ENCODE measurements at places on chromosomes 7 and 10.

DNA sequence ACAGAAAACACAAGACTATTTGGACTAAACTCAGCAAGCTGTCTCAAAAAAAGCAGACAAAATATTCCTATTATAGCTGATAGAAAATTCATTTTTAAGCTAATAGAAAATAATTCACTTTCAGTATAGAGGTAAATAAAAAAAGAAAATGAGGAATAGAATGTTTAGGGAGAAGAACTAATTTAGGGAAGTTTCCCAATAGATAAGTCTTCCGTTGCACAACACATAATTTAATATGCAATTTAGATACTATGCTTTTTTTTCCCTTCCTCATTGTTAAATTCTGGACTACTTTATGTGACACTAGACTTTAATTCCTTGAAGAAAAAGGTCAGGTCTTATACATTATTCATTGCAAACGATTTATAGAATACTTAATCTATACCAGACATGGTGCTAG, 10.3 kb downstream of the PNPLA8 start:
- no peak for DNase-seq

GRCh38 chr7:44288381-44288685, 37.1 kb downstream of the CAMK2B start:
- DNase-seq = no peak

- peak; percentile 9 for DNase-seq
Observed at GRCh38 chr7:147245274-147245673, 1128.7 kb downstream of the CNTNAP2 start.

DNA sequence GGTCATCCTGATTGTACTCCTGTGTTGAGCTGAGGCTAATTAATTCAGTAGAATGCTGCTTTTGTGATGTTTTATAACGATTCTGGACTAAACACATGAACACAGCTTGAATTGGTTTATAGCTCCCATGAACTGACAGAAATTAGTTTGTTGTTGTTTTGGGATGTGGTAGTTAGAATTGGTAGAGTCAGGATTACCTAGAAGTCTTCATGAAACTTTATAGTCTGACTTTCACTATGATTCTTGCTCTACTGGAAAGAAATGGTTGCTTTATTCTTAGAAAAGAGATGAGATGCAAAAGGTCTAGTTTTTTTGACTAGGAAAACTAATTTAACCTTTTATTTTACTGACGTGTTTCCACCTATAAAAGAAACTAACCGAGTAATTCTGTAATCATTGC, 23.4 kb upstream of the TRUB1 start:
- no peak for DNase-seq

DNA sequence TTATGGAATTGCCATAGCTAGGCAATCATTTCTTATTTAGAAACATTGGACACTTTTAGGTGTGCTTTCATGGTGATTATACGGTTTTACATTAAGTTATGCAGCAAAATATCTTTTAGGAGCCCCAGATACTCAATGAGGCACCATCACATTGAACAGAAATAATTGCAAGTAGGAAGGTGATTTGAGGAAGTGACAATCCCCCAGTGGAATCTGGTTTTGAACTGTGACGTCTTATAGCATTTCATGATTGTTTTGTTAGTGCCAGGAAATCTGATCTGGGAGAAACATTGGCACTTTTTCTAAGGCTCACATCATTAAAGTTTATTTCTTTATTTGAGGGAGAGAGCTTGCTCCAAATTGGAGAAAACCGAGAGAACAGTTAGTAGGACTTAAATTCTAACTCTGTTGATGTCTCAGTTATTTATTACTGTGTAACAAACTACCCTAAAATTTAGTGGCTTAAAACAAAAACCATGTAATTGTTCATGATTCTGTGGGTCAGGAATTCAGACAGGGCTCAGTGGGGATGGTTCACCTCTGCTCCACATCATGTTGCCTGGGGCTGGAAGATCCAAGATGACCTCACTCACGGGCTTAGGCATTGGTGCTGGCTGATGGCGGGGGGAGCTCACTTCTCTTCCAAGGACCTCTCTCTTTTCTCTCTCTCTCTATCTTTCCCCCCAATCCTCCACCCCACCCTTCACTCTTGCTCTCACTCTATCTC, 78.2 kb upstream of the STEAP1B start:
- peak; percentile 33 for DNase-seq

DNA sequence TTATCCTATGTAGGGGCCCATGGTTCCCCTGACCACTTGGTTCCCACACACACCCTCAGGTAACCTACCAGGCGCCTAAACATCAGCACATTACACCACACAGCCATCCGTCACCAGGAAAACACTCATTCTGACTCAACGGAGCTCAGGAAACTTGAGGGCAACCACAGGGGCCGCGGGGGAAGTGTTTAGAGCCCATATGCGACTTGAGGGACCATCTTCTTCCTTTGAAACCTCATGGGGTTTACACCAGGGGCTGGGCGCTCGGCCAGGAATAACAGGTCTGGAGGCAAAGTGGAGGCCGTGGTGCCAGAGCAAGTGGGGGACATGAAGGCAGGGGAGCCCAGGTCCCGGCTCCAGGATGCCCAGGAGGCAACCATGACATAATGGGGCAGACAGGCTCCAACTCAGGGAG, 1.5 kb downstream of the STX1A start:
- DNase-seq = no peak

- DNase-seq = no peak
Observed at GRCh38 chr7:131583430-131583829, 27.0 kb upstream of the PODXL start.

- no peak for DNase-seq
Observed at GRCh38 chr10:100838986-100839385, 73.8 kb upstream of the SLF2 start.

GRCh38 chr10:22683140-22683389, 31.3 kb downstream of the PIP4K2A start:
- no peak for DNase-seq

- no peak for DNase-seq
Observed at GRCh38 chr7:45150199-45150598, 7.4 kb upstream of the RAMP3 start.

DNA sequence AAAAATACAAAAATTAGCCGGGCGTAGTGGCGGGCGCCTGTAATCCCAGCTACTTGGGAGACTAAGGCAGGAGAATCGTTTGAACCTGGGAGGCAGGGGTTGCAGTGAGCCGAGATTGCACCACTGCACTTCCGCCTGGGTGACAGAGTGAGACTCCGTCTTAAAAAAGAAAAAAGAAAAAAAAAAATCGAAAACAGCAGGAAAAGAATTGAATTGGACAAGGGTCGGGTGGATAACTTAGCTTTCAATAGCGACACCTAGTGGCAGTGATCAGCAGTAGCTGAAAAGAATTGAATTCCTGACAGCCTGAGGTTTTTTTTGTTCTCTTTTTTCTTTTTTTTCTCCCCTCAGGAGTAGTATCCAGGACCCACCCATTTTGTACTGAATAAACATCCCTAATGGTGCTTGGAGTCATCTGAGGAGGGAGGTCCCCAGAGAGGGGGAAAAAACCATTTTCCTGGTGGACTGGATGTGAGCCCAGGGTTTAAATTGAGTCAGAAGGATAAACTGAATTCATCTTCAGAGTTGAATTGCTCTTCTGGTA, 55.1 kb downstream of the CYCS start:
- DNase-seq = peak; percentile 84

DNA sequence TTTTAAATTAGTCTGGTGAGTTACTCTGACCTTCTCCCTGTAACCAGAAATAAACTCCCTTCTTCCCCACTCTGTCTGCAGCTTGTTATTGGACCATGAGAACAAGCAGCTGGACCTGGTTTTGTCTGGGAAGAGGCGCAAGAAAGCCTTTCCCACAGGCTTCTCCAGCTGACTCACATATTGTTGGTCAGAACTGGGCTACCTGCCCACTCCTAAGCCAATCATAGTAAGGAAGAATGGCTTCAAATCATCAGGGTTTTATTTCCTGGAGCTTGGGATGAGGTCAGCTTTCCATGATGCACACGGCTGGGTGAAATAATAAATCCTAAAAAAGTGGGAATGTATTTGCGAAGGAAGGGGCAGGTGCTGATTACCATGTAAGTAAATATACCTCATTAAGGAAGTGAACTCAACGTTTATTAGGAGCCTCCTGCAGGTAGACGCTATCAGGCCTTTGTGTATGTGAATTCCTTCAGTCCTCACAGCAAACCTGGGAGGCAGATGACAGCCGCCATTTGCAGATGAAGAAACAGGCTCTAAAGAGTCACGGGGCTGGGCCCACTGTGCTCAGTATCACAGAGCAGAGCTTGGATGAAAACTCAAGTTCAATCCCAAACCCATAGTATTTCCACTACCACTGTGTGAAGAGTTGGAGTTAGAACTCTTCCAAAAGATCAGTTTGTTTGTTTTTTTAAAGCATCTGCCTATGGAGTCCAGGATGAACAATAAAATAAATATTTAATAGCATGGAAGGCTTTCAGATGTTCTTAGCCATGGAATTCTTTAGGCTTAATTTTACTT, 32.8 kb downstream of the IL15RA start:
- peak; percentile 97 for DNase-seq

- peak; percentile 36 for DNase-seq
Observed at GRCh38 chr7:100190048-100190711, 12.5 kb downstream of the STAG3 start.

DNA sequence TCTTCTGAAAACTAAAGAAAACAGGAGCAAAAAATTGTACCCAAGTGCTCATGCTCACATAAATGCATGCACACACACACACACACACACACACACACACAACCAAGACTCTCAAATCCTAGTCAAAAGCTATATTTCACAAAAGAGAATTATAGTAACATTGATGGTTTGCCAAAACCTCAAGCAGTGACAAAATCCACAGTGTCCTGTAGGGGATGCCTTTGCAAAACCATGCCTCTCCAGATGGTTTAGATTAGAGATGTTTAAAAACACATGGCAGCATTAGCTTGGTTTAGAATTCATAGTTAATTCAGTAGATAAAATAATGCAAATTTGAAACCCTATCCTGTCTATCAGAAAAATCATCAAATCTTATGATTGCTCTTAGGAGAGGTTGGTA, 232.2 kb downstream of the DYNC1I1 start:
- peak; percentile 52 for DNase-seq

DNA sequence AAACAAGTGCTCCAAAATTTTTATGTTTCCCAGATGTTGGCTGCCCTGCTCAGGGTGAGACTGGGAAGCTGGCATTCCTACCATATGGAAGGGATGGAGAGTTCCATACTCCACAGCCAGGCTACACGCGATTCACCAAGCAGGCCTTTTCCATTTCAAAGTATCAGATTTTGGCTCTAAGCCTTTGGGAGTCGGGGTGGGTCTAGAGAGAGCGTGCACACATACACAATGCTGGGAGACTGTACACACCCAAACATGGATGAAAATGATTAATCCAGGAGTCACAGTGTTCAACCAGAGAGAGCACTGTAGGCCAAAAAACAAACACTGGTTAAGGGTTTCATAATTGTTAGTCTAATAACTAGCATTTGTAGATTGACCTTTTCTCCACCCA, 295.0 kb downstream of the BICC1 start:
- peak; percentile 42 for DNase-seq

DNA sequence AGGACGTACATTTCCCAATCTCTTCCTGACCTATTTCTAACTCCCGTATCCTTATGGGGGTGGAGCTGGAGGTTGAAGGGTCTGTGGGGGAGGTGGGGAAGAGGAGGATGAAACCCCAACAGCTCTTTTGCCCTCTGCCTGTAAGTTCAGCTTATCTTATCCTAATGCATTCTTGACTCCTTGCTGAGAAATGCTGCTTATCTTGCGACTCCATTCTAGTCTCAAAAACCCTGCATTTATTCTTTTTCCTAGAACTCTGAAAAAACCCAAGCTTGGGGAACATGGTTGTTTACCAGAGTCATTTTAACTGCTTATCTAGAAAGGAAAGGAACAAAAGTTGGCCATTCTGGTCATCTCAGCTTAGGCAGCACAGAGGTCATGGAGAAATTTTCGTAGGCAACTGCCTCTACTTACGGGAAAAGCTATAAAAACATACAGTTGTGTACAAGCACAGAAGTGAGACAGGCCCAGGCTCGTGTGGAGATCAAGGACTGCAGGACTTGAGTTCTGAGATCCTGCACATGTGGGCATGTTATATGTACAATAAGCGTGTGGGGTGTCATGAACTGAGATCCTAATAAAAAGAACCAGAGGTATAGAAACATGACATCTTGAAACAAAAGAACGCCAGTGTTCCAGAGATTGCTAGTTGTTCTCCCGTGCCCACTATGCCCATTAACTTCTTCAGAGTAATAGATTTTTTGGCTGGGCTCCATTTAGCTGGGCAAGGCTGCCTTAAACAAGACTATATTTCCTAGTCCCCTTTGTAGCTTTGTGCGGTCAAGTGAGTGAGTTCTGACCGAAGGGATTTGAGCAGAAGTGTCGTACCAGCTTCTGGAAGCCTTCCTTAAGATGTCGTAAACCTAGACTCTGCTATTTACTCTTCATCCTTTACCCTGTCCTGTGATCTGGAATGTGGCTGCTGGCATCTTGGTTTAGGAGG, 9.6 kb downstream of the INMT start:
- no peak for DNase-seq

DNA sequence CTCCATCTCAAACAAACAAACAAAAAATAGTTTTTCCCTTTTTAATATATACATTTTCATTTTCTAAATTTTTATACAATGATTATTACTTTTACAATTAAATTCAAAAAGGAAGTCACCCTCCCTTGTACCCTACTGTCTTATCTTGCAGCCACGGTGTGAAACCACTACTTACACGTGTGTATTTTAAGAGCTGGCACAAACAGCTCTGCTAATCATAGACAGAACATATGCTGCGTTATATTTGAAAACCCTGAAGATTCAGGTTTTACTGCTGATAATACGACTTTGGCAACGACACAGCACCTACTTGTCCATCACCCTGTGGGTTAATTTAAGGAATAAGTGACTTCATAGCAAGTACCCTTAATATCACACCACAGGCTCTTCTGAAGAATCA, 991 bp downstream of the ANKRD61 start:
- no peak for DNase-seq

GRCh38 chr10:69146759-69147158, 22.8 kb downstream of the VPS26A start:
- DNase-seq = no peak

- DNase-seq = peak; percentile 58
Observed at GRCh38 chr10:110944792-110945396, 25.5 kb downstream of the SHOC2 start.

DNA sequence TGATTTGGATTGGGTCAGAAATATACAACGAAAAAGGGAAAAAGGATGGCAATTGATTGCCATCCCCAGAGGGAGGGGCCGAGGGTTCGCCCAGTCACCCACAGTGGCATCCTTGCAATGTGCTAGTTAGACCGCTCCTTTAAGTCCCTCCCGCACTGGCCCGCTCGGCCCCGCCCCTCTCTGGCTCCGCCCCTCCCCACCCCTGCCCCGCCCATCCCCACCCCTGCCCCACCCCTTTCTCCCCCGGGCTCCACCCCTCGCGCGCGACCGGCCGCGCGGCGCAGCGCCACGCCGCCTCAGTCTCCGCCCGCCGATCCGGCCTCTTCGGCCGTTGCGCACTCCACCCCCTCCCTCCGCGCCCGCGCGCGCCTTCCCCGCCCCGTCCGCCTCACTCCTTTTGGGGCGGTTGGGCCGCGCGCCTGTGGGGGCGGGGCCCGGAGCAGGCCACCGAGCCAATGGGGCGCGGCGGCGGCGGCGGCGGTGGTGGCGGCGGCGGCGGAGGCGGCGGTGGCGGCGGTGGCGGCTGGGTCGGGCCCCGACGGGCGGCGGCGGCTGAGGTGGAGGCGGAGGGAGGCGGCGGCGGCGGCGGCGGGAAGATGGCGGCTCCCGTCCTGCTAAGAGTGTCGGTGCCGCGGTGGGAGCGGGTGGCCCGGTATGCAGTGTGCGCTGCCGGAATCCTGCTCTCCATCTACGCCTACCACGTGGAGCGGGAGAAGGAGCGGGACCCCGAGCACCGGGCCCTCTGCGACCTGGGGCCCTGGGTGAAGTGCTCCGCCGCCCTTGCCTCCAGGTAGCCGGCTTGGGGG, at the start of gene VKORC1L1:
VKORC1L1 (plus strand) TSS at position 299 of the 806 bp plus-strand sequence; CDS start at position 597, 298 bp downstream.
- peak; percentile 84 for DNase-seq

- DNase-seq = no peak
Observed at GRCh38 chr10:116208956-116209567, 63.9 kb downstream of the GFRA1 start.

Measured in fibroblast of the conjunctiva (primary cell).